Activated CD4-positive, alpha-beta memory T cell treated with anti-CD3 and anti-CD28 coated beads for 36 hours (primary cell): ENCODE measurements at places on chromosomes 11 and 22. TPM values are rescaled to one million over a fixed set of nuclear protein-coding genes. Genes with fewer than 3 reads are reported as not detected.
A peak's percentile ranks its signal among the peaks of the same experiment; 100 is the strongest.

- DNase-seq: no peak
These were observed 52.1 kb downstream of the LHFPL7 start for GRCh38 chr22:24894220-24894975.

DNA sequence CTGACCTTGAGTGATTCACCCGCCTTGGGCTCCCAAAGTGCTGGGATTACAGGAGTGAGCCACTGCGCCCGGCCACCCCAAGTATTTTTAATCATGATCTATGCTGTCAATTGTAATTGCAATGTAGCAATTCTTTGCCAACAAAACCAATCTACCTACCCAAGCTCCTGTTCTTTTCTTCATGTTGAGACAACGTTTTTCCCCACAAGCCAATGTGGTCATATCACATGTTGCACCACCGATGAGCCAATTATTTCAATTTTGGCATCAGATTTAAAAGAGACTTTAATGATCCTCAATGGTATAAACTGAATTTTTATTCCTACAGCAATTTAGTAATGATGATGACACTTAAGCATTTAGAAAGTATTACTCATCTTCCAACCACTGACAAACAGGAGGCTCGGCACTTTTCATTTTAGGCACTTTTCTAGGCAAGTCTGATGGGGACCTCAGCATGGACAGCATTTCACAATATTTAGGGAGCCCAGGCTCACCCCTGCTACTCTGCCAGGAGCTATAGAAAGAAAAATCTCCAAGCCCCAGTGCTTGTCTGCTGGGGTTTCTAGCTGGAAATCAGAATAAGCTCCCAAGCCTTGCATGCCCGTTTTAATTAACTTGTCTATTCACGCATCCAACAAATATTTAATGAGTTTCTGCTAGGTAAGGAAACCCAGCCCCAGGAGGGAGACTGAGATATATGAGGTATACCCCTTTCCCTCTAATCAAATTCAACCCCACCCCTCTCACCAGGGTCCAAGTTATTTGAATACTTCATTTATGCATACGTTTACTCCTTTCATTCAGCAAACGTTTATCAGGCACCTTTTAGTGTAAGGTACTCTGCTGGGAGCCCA is 291.4 kb downstream of the ST3GAL4 start:
- DNase-seq: no peak

DNA sequence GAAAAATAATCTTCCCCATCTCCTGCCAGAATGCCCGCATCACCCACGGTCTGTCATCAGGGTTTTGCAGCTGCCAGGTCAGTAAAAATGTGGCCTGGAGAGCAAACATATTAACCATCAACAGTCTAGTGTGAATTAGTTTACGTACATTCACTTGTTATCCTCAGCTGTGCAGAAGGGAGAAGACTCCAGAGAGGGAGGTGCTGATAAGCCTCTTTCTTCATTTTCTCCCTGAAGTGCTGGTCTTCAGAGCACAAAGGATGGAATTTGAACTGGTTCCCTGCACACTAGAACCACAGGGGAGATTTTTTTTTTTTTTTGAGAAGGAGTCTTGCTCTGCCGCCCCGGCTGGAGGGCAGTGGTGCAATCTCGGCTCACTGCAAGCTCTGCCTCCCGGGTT is 8.2 kb downstream of the FGF19 start:
- DNase-seq: no peak

DNA sequence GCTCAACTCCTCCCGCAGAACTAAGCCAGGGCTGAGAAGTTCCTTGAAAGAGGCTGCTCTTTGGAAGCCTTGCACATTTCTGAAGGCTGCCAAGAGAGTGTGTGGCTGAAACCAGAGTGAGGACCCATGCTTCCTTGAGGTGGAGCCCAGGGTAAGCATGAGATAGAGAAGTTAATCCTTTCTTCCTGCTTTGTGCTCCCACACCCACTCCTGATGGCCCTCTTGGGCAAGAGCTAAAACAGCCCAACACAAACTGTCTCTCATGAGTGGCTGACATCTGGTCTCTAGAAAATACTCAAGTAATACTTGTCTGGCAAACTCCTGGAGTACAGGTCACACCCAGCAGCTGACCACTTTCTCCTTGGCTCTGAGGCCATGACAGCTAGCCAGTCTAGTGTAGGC is 523.7 kb downstream of the INSC start:
- no peak for DNase-seq

Gene SDHD
- total RNA-seq: 72.7 TPM

GRCh38 chr11:8584511-8584910 is 9.5 kb downstream of the STK33 start:
- DNase-seq: no peak

DNA sequence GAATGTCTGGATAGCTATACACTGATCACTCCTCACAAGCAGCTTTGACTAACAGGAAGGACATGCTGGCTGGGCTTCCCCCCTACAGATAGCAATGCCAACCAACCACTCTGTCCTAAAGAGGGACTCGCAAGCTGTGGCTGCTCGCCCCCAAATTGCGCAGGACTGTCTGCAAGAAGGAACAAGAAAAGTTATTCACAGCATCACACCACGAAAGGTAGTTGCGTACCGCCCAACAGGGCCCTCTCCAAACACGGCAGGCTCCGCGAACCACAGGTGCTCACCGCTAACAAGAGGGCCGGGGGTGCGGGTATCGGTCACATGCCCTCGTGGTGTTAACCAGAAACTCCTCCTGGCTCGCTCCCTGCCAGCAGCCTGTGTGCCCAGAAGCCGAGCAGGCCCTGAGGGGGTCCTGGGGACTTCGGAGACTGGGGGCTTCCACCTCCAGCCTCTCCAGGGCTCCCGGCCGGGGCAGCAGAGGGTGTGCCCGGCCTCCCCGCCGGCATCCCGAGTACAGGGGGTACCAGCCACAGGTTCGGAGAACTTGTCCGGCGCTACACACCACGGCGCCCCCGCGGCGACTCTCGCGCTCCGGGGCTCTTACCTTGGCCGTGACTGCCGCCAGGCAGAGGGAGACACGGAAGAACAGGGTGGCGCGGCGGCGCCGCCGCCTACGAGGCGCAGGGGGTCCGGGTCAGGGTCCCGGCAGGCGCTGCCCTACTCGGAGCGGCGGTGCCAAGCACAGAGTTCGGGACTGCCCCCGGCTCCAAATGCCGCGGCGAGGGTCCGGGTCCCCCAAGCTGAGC is 682 bp downstream of the LARGE1 start:
- DNase-seq: peak; percentile 18

Gene CDK2AP2
- total RNA-seq: 82.7 TPM

DNA sequence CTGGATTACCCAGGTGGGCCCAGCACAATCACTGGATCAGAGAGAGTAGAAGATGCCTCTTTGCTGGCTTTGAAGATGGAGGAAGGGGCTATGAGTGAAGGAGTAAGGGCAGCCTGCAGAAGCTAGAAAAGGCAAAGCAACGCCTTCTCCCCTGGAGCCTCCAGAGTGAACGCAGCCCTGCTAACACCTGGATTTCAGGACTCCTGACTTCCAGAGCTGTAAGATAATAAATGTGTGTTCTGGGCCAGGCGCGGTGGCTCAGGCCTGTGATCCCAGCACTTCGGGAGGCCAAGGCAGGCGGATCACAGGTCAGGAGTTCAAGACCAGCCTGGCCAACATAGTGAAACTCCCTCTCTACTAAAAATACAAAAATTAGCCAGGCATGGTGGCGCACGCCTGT is 102.4 kb downstream of the MORC2 start:
- no peak for DNase-seq

DNA sequence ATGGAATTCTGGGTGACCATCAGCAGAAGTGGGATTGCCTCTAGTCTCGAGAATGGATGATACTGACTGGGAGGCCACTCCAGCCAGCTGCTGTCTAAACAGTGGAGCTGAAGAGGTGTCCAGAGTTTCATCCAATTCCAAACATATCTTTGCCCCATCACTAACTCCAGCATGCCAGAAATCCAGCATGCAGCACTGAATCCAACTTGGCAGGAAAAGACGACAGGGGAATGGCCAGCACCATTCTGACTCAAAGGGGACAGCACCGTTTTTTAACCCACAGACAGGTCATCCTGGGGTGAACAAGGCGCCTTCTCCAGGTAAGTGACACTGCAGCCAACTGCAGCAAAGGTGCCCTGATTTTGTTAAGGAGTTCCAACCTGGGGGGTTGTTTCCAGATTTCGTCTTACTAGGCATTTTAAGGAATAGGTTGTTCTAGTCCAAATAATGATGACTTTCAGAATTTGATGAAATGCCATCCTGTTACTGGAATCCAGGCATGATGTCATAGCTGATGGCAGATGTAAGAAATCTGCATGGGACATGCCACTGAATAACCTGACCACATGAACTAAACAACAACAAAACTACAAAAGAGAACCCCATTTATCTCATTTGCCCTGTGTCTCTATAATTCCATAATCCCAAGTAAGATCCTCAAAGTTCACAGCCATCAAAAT is 32.3 kb downstream of the FEZ1 start:
- DNase-seq: no peak

Gene CARS1
- 97.5 TPM for total RNA-seq

DNA sequence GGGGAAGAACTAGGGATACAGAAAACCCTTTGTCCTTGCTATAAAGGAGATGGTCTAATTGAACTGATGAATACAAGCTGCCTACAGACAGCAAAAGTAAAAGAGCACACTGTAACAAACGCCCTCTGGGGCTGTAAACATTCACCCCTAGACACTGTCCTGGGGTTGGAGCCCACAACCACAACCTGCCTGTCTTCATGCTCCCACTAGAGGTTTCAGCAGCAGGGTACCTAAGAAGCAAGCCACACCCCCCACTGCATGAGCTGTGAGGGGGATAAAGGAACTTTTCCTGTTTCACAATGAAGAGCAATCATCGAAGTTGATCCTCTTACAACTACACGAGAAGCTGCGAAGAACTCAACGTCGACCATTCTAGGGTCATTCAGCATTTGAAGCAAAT is 90.5 kb upstream of the LUZP2 start:
- no peak for DNase-seq

DNA sequence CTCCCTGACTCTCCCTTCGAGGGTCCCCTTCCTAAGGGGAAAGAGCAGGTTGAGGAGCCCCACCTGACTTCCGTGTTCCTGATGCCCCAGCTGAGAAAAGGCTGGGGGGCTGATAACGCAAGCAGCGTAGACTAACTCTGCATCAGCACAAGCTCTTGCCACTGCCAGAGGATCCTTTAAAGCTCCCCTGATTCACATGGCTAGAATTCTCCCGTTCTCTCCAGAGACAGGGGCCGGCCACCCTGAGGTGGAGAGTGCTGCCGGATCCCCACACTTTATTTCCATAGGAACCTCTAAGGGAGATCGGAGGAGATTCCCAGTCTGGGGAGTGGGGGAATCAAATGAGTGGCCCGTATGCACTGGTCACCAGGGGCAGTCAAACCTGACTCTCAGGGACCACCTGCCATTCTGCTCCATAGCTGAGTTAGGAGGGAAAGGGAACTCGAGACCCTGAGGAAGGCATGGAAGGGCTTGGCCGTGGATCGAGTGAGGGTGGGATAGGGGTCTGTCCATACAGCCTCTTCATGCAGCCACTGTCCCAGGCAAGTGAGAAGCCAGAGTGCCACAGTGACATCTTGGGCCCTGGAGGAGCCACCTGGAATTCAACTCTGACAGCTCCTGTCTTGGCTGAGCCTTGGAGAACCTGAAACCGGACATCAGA is 1.4 kb upstream of the VSIG10L2 start:
- no peak for DNase-seq

DNA sequence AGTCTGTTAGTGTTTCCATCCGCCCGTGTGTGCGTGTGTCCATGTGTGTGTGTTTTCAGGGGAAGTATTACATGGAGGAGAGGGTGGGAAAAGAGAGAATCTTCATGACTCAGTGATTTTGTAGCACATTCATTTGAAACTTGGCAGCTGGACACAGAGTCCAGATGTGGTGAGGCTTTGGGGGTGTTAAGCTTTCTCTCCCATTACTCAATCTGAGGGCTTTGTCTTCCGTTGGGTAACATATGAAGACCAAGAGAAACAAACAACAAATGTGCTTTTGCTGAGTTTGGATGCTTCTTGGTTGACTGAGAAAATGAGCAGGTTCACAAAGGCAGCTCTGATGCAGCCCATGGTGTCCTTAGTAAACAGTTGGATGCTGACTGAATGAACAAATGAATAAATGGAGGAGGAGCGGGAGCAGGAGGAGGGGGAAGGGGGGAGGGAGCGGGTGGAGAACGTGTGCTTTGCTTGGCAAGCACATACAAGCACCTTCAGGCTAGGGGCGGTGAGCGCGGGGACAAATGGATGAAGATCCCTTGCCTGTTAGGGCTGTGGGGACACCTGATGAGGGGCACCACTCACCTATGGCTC is 104.3 kb downstream of the ST3GAL4 start:
- no peak for DNase-seq

- DNase-seq: no peak
These were observed 51.4 kb downstream of the PRCP start for GRCh38 chr11:82848829-82849228.

DNA sequence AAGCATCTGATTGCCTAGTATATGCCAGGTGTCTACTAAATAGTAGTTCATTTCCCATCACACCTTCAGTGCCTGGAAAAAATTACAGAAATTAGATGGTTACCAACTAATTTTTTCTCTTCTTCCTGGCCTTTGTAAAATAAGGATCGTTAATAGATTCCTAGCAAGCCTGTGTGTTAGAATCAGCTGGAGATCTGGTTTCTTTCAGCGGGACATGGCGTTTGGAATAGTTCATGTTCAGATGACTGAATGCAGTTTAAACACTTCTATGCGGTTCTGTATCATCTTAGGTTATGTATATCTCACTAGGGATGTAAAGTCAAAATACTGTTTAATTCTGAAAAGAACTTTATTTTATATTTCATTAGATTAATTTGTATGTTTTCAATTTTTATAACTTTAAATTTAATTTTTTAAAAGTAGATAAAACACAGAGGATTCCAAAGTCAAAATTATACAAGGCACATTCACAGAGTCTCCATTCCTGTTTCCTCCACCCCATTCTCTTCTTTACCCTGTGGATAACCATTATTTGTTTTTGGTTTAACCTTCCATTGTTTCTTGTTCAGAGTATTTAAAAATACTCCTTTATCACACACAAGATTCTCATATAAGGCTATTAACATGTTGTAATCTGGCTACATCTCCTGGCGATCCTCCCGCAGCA is 132.8 kb downstream of the ATXN10 start:
- no peak for DNase-seq

DNA sequence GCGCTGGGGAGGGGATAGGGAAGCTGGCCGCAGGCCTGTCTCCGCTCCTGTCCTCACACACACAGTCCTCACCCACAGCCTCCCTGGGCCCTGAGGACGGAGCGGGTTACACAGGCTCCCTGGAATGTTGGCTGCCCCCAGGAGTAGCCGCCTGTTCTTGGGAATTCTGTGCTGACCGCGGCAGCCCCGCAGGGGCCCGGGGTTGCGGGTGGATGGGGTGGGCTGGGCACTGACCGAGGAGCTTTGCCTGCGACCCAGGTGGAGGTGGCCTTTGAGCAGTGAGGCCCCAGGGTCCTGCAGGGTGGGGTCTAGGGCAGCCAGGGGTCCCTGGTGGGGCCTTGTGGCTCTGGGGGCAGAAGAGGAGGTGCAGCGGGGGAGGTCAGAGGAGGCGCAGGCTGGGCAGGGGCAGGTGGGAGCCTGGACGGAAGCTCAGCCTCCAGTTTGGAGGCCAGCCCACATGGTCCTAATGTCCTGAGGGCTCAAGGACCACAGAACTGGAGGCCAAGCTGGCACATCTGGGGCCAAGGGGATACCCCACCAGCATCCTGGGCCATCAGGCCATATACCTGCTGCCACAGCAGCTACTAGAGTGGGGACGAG is 6.6 kb upstream of the MRGPRG start:
- no peak for DNase-seq

Gene KRTAP5-9
- 0.27 TPM for total RNA-seq

GRCh38 chr22:48391820-48392219 is 1435.9 kb downstream of the BRD1 start:
- no peak for DNase-seq

Gene KRTAP5-10
- not detected for total RNA-seq

- DNase-seq: no peak
These were observed 39.2 kb upstream of the CHST1 start for GRCh38 chr11:45704635-45705034.

GRCh38 chr11:30467176-30467575 is 119.0 kb downstream of the MPPED2 start:
- no peak for DNase-seq

Gene MS4A14
- not detected for total RNA-seq
